ENCODE measurements at places on chromosomes 1 and 21.
A peak's percentile ranks its signal among the peaks of the same experiment; 100 is the strongest.

DNA sequence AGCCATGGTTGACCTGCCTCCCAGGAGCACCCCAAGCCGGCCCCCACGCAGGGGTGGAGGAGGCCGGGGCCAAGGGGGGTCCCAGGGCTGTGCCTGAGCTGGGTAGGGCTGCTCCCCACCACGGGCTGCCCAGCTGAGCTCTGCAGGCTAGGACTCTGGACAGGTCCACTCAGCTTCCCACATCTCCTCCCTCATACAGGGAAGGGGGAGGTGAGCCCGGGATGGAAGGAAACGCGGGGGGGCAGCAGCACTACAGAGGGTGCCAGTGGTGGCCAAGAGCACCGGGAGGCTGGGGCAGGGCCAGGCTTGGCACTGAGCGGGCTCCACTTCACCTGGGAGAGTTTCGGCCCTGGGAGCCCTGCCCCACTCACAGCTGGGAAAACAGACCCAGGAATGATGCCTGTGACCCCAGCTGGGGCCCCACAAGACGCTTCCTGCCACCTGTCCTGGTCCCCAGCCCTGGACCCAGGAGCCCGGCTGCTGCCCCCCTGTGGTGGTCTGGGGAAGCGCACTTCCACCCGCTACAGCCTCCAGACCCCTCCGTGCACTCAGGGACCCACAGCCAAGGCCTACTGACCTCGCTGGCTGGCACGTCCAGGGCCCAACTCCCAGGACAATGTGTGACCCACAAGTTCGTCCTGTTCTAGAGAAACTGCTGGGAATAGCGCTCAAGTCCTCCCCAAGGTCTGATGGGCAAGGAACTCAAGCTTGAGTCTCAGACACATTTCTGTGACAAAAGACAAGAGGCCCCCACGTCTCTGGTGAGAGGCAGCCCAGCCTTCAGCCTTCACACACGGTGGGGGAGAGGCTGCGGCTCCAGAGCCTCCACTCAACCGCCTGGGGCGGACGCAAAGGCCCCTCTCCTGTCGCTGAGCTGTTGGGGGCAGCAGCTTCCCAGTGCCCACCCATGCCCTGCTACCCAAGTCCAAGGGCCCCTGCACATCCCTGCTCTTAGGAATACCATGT lies 3.0 kb downstream of the AURKAIP1 start:
- no peak for DNase-seq

GRCh38 chr1:228062085-228062791 lies 20.3 kb upstream of the ARF1 start:
- no peak for DNase-seq

- DNase-seq, result no peak
Observed at GRCh38 chr1:242770366-242770765, 245.9 kb upstream of the PLD5 start.

DNA sequence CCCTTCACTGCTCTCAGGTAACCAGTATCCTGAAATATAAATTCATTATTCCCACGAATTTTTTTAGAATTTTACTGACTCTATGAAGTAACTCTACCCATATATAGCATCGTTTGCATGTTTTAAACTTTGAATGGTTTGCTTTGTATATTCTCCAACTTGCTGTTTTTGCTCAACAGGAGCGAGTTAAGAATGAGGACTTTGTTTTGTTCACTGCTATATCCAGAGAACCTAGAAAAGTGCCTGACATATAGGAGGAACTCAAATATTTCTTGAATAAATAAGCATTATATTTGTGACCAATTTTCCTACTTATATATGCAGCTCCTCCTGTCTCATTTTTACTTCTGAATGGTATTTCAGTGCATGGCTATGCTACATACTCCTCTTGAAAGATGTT lies 43.4 kb downstream of the NUF2 start:
- no peak for DNase-seq

GRCh38 chr1:229759037-229759435 lies 133.0 kb downstream of the URB2 start:
- DNase-seq, result peak; percentile 8

DNA sequence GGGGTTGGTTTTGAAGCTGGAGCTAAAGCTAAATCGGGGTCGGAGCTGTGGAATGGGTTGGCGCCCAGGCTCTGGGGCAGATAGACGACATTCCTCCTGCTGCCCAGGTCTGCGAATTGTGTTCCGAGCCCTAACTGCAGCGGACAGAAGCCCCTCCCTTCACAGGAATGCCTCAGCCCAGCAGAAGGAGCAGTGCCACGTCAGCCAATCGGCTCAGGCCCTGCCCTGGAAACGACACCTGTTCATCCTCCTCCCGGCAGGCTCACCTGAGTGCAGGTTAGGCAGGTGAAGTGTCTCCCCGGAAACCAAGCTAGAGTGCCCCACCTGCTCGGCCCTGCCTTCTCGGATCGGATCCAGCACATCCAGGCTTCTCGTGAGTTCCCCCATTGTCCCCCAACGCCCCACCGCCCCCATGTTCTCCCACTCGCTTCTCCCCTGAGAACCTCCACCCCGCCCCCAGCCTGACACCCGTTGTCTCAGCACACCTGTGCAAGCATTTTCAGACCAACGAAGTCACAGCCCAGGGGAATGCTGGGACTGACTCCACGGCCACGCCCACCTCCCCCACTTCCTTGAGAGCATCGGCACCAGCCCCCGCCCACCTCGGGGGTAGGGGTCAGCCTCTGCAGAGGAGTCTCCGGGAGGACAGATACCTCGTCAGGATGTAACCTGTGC lies 775 bp downstream of the TMEM125 start:
- DNase-seq, result no peak

GRCh38 chr1:39102537-39103327 lies 76.6 kb downstream of the NDUFS5 start:
- DNase-seq, result peak; percentile 63

GRCh38 chr1:226510453-226510852 lies 38.1 kb upstream of the STUM start:
- peak; percentile 18 for DNase-seq

GRCh38 chr1:79875187-79875586 lies 868.7 kb upstream of the ADGRL4 start:
- DNase-seq, result no peak

DNA sequence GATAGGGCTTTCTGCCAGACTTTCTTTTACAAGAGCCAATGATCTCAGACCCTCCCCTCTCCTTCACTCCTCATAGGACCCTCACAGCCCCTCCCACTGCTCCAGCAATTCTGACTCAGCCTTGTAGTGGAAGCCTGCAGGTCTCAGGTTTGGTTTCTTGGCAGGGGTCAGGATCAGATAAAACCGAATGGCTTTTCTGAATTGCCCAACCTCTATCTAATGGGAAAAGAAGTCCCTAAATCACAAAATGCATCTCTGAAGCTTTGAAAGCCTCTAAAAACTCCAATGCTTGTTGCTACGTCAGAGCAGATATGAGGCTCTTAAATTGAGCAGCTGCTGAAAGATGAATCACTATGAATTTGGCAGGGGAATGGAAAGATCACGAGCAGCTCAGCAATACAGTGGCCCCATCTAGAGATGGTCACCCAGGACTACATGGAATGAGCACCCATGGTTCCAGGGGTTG lies 74.5 kb downstream of the NID1 start:
- DNase-seq, result peak; percentile 66

- DNase-seq, result peak; percentile 96
Observed at GRCh38 chr1:223726380-223727001, 14.2 kb downstream of the CAPN2 start.

GRCh38 chr21:36854391-36854790 lies 112.1 kb downstream of the HLCS start:
- DNase-seq, result no peak

- no peak for DNase-seq
Observed at GRCh38 chr21:30391492-30392025, 4.3 kb upstream of the KRTAP13-1 start.

DNA sequence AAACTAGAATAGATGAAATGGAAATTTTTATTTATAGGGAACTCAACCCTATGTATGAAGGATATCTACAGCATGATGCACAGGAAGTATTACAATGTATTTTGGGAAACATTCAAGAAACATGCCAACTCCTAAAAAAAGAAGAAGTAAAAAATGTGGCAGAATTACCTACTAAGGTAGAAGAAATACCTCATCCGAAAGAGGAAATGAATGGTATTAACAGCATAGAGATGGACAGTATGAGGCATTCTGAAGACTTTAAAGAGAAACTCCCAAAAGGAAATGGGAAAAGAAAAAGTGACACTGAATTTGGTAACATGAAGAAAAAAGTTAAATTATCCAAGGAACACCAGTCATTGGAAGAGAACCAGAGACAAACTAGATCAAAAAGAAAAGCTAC lies 7.9 kb downstream of the USP1 start:
- DNase-seq, result no peak

GRCh38 chr1:201760516-201760915 lies 68.4 kb upstream of the IPO9 start:
- no peak for DNase-seq

- DNase-seq, result peak; percentile 36
Observed at GRCh38 chr1:111399792-111400610, 27.5 kb downstream of the OVGP1 start.

DNA sequence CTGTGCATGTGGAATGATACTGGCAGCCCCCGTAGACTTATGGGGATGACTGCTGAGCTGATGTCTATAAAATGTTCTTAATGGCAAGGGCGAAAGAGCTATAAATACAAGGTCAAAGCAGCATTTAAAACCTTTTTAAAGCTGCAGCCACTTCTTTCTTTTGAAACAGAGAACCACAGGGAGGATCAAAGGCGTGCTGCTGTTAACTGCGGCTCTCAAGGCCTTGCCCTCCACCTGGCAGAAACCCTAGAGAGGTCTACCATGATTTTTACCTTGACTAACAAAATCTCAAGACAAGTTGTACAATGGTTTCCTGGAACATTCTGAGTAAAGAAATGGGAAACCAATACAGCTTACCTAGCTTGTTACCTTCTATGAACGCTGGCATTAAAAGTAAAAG lies 89.7 kb downstream of the SLC45A1 start:
- DNase-seq, result no peak

DNA sequence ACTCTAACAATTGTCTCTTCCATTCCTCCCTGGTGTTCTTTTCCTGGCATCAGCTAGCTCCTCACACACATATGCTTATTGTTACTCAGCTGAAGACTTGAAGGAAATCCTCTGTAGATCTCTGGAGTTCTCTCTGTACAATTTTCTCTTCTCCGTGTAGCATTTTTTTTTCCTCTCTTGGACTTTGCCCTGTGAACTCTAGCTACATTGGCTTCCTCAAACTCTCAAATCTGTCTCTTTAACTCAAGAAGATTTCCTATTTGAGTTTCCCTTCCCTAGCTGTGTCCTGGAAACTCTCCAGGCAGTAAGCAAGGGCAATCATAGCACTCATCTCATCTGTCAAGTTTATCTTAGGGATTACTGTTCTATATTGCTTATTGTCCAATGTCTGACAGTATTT lies 4.3 kb upstream of the MIA3 start:
- no peak for DNase-seq

- peak; percentile 57 for DNase-seq
Observed at GRCh38 chr1:25642574-25643108, 26.1 kb downstream of the MAN1C1 start.

DNA sequence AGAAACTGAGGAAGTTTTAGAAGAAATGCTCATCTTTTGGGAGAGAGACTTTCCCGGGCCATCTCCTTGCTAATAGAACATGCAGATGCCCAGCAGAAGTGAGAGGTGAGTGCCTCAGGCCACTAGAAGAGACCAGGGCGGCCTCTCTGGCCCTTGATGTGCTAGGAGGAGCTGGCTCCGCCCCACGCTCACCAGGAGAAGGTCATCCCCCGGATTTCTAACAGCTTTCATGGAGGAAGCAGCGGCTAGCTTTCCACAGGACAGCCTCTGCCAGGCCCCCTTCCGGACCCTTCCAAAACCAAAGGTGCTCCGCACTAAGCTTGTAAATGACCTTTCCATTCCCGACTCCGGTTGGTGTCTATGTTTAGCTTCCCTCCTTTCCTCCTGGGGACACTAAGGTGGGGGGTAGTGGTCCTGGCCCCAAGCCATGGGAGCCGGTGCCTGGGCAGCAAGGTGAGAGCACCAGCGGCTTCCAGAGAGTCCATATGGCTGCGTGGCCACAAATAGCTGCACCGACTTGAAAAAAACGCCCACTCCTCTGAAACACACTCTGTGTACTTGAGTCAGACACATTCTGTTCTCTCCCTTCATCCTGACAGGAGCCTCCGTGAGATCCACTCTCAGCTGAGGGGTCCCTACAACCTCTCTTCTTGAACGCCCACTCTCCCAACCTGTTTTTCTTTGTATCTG lies 249.9 kb downstream of the TNR start:
- DNase-seq, result no peak

GRCh38 chr1:61388566-61388965 lies 306.2 kb downstream of the NFIA start:
- peak; percentile 28 for DNase-seq

- no peak for DNase-seq
Observed at GRCh38 chr1:219413536-219413935, 199.4 kb downstream of the ZC3H11B start.

- DNase-seq, result peak; percentile 56
Observed at GRCh38 chr1:89483010-89483756, 41.4 kb upstream of the LRRC8B start.

- no peak for DNase-seq
Observed at GRCh38 chr1:241934866-241935265, 22.7 kb upstream of the BECN2 start.

GRCh38 chr1:205729945-205730610 lies 19.9 kb downstream of the NUCKS1 start:
- DNase-seq, result no peak

- no peak for DNase-seq
Observed at GRCh38 chr1:90391126-90391525, 326.0 kb downstream of the BARHL2 start.

DNA sequence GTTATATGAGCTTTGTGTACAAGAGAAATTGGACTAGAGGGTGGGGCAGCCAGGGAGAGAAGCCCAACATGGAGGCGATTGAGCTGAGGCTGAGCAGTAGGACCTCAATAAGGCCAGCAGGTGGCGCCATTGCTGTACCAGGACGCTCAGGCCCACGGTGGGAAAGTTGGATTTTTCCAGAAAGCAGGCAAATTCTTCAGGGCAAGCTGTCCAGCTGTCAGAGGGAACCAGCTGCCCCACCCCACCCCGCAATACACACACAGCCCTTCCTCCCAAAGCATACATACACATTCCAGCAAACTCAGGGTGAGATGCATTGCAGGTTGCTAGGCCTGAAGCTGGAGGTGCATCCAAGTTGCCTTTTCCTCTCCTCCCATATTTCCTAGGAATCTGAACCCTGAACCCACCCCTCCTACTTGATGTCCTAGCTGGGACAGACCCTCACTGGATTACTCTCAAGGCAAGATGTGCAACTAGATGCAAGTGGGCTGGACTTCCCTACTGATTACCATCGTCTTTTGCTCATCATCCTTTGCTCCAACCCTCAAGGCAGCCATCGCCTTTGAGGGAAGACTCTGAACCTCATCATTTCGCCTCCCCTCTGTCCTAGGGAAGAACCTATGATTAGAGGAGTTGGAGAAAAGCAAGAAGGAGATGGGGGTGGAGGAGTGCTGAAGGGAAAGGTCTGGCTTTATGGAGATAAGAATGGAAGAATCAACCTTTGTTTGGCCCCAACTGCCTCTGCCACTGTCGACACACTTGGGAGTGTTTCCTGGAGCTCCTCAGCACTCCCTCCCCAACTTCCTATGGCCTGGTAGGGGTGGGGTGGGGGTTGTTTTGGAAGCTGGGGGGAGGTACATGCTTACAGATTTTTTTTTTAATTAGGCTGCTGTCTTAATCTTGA lies 25.5 kb downstream of the CD34 start:
- DNase-seq, result peak; percentile 72

Measured in stromal cell of bone marrow (primary cell).